Left cardiac atrium (tissue), 4 donors: ENCODE measurements at places on chromosomes 6 and 20. TPM values are rescaled to one million over a fixed set of nuclear protein-coding genes. Genes with fewer than 3 reads are reported as not detected.

GRCh38 chr6:148780918-148781436, 34.1 kb downstream of the UST start:
- no peak for DNase-seq

DNA sequence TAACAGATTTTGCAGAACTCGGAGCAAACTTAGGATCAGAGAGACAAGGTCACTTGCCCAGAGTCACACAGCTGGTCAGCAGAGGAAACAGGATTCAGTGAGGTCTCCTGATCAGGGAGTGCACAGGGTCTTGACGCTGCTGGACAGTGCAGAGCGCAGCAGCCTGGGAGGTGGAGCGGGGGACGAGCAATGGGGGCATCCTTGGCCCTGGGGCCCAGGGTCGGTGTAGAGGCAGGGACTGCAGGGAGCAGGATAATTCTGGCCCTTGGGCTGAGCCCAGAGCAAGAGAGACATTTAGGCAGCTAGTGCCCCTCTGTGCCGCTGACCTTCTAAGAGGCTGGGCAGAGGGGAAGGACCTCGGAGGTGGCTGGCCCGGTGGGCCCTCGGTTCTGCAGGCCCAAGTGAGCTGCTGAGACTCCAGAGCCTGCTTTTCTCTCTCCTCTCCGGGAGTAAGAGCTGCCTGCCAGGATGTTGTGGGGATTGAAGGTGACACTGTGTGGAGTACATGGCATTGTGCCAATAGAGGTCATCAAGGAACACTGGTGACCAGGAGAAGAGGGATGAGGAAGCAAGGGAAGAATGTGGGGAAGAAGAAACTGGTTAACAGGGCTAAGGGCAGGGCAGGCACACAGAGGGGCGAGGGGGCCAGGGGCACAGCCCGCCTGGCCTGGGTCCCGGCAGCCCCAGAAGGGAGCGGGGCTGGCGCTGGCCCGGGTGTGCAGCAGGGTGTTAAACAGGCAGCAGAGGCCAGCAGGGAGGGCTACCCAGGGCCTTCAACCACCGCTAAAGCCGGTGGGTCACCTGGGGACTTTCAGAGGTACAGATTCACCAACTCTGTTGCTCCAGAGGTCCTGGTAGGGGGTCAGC, 122.0 kb downstream of the AGPAT4 start:
- DNase-seq = no peak

GRCh38 chr6:89862698-89863097, 31.6 kb upstream of the GJA10 start:
- no peak for DNase-seq

- no peak for DNase-seq
Observed at GRCh38 chr6:35914536-35914935, 6.4 kb downstream of the SRPK1 start.

Gene NCOA5
- 19.6 TPM for total RNA-seq

Gene TINAG
- 0.39 TPM for total RNA-seq

Gene DHX16
- 18.6 TPM for total RNA-seq

Gene CCN2
- 230 TPM for total RNA-seq

Gene PAX1
- not detected for total RNA-seq

Gene MAD2L1BP
- 32.3 TPM for total RNA-seq
